Right ventricle myocardium superior (tissue), 1 donor: ENCODE measurements at places on chromosomes 16 and 17.
A peak's percentile ranks its signal among the peaks of the same experiment; 100 is the strongest.

GRCh38 chr17:73194514-73195222, 1.8 kb downstream of the COG1 start:
- DNase-seq, result no peak

DNA sequence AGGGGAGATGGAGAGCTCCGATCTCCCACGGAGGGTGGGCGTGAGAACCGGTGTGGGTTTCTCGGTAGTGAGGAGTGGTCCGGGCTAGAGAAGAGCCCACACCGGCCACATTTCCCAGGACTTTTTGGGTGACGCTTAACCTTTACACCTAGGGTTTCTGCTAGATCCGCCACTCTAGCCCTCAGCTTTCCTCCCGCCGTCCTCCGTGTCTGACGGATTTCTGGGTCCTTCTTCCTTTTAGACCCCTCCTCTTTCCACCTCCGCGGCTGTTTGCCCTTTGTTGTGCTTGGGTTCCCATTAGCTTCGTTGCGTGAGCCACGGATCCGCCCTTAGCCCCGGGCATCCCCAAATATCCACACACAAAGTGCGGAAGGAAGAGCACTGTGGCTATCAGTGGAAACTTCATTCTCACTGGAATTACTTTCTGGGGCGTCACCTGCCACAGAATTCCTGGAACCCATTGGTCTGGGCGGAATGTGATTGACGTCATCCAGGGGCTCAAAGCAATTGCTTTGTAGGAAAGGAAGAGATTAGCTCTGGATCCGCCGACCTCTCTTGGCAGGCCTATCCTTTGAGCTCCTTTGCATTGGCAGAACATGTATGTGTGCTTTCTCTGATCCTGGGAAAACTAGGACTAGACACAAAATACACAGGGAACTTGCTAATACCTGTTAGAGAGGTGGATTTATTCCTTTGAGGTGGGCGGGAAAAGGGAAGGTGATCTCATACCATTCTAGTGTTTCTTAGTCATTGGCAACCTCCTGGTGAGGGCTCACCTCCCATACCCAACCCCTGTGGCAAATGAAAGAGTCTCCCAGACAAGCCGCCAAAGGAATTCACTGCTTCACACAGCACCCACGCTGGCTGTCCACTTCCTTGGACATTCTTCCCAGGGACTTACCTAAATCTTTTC, 654 bp downstream of the TNFAIP1 start:
- peak; percentile 70 for DNase-seq

DNA sequence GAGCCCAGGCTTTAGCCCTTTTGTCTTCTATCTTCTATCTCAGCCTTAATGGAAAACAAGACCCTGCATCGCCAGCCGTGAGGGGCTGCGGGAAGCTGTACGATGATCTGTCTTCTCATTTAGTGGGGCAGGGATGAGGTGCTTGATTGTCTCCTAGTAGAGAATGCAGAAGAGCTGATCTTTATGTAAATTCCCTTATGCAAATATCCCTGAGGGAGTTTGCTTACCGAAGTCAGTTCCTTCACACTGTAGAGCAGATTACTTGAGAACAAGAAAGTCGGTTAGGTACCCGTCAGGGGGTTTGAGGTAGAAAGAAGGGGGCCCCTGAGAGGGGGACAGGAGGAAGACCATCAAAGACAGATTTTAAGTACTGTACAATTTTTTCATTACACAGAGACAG, 66.2 kb downstream of the IRF8 start:
- DNase-seq, result no peak

DNA sequence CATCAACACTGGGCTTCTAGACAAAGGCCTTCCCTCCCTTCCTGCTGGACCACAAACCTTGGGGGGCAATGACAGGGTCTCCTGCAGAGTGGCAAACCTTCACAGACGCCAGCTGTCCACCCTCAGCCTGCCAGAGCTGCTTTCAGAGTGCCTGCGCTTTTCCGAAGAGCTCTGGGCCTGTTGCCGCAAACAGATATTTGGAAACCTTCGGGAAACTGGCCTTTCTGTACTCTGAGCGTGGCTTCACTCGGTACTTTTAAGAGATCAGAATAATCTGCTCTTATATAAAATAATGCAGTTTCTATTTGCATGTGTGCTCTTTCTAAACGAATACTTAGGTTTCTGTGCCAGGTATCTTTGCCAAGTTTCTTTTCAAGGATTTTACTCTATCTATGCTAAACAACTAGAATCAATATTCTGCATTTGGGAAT, 152.1 kb upstream of the CHMP6 start:
- no peak for DNase-seq
